ENCODE measurements at places on chromosomes 5 and 9.
A peak's percentile ranks its signal among the peaks of the same experiment; 100 is the strongest.

- no peak for DNase-seq
Observed at GRCh38 chr9:23630488-23630887, 195.6 kb downstream of the ELAVL2 start.

- DNase-seq: no peak
Observed at GRCh38 chr5:11955331-11955730, 51.1 kb upstream of the CTNND2 start.

GRCh38 chr5:147065071-147065470 lies 169.8 kb upstream of the STK32A start:
- no peak for DNase-seq

DNA sequence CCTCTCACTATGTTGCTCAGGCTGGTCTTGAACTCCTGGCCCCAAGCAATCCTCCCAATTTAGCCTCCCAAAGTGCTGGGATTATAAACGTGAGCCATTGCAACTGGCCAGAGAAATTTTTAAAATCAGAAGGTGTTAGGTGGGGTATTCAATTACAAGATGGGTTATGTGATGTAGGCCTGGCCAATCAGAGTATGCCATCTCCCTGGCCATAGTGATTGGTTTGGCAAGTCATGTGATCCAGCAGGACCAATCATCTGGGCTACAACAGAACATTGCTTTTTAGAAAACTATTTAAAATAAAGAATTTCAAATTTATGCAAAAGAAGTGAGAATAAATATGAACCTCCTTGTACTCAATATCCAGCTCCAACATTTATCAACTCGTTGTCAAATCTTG lies 22.4 kb downstream of the NMRK1 start:
- no peak for DNase-seq

DNA sequence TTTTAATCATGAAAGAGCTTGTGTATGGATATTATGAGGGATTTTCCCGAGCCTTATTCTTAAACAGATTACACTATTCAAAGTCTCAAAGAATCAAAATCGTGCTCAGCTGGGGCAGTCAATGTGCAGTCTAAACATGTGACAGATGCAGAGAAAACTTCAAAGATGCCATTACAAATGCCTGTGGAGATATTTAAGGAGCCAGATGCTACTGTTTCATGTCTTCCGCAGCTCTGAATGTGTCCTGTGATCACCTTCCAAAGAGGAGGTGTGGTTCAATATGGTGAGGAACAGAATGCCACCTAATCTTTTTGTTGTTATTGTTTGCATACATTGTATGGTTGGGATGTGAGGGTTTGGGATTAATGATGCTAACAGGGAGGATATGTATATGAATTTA lies 593.3 kb upstream of the ARRDC3 start:
- no peak for DNase-seq

DNA sequence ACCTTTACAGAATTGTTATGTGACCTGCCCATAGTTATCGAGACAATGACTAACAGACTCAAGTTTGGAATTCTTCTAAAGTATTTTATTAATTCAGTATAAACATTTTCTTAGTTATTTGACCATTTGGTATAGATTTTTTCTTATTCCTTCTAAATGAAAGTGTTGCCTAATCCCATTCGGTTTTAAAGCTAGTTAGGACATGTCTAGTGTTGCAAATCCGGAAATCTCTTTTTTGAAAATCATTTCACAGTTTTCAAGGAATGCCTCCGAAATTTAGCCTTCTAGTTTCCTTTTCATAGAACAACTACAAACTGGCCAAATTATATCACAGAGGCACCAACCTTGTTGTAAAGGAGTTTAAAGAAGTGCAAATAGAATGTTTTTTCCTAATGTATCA lies 171.8 kb downstream of the XRCC4 start:
- DNase-seq: no peak

- no peak for DNase-seq
Observed at GRCh38 chr5:77080905-77081304, 6.2 kb downstream of the ZBED3 start.

DNA sequence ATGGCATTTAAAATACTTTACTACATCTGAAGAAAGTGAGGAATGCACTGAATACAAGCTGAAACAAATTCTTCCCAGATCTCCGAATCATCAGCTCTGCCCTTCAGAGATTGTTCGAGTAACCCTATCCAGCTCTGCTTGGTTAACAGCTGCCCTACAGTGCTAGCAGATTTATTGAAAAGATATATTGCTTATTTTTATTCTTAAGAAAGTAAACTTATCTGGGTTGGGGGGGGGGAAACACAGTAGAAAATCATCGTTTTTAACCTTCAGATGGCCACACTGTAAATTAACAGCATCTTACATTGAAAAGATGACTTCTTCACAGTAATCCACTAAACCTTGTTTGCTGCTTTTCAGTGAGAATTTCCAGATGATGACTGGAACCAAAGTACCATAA lies 210.8 kb downstream of the NFIB start:
- DNase-seq: no peak

- DNase-seq: no peak
Observed at GRCh38 chr5:27947088-27947487, 908.7 kb upstream of the CDH9 start.

GRCh38 chr5:115096034-115096769 lies 73.5 kb downstream of the TRIM36 start:
- DNase-seq: no peak

- DNase-seq: no peak
Observed at GRCh38 chr9:88697764-88698432, 162.9 kb downstream of the NXNL2 start.

DNA sequence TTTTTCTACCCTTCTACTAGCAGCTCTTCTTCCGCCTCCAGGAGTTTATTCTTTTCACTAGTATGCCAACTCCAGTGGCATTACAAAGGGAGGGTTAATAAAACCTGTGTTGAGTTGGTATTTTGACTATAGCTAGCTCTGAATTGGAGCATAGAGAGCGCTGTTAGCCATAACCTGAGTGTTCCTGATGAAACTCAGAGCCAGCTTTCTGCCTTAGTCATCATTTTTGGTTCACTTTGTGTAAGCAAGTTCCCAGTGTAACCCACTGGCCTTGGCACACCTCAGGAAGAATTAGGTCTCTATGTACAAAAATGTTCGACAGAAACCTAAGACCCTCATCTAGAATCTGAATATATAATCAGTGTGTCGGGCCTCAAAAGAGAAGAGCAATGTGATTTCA lies 238.9 kb downstream of the NR3C1 start:
- no peak for DNase-seq

- DNase-seq: peak; percentile 14
Observed at GRCh38 chr9:88433583-88434255, 45.5 kb downstream of the SPIN1 start.

GRCh38 chr5:128349044-128349858 lies 188.8 kb downstream of the FBN2 start:
- DNase-seq: peak; percentile 6

GRCh38 chr9:133483611-133484010 lies 4.7 kb upstream of the SLC2A6 start:
- DNase-seq: no peak

DNA sequence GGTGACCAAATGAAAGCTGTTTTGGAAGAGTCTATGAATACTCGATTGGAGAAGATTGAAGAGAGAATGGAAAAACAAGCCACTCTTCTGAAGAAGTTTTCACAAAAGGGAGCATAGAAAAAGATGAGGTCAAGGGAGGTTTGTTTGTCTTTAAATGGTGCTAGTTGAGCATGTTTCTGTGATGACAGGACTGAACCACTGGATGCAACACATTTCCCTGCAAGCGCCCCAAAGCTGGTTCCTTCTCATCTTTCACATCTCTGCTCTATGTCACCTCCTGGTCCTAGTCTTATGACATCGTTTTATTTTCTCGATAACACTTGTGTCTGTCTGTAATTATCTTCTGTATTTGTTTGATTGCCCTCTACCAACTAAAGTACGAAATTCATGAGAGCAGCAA lies 3.8 kb upstream of the CCDC192 start:
- no peak for DNase-seq

DNA sequence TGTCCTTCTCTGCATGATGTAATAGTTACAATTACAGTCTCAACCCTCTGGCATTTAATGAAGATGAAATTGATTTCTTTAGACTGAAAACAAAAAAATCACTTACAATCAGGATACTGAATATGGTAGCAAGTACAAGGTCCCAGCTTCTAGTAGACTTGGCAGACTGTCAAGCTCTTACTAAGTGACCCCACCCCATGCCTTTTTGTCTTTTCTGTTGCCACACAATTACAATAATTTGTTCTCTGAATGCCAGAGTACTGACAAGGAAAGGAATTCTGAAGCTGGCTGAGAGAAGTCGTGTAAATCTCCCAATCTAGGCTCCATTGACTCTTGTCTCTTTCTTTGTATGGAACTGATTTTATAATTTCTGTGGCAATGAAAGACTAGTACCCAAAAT lies 154.2 kb downstream of the TMC1 start:
- peak; percentile 13 for DNase-seq

DNA sequence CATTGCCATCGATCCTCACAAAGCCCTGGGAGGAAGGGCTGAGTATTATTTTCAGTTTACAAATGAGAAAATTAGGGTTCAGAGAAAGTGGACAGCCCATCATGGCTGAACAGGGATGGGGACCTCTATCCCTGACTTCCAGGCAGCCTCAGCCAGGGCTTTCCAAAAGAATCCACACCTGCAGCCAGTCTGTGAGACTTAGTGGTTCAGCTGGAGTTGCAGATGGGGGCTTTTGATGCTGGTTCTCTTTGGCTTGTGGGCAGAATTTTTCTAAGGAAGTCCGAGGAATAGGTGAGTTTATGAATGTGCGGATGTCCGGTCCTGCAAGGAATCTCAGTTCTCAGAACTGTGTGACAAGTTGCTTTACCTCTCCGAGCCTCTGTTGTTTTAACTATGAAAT lies 138.1 kb downstream of the RGS3 start:
- no peak for DNase-seq

GRCh38 chr5:40743771-40744170 lies 12.0 kb downstream of the TTC33 start:
- DNase-seq: no peak

DNA sequence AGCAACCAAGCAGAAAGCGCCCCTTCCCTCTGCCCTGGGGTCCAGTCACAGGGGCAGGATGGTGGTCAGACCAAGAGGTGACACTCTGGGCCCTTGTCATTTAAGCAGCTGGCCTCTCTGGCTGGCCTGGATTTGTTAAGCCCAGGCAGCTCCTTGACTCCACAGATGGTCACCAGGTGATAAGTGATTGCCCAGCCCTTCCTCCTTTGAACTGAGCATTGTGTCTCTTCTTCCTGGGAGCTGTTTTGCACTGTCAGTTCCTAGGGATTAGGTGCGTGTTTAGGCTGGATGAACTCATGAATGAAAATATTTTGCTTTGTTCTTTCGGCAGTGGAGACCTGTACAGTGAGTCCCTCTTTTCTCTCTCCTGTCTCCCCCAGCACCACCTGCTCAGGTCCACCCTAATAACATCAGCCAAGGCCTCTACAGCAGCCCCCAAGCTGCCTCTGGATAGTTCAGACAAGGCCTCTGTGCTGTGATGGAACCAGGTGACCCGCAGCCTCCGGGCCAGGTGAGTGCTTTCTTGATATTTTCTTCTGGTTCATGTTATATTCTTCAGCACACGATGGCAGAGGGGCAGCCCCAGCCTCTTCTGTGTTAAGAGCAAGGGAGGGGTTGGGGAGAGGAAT lies 139.7 kb upstream of the PITX1 start:
- DNase-seq: no peak

GRCh38 chr9:100671898-100672297 lies 94.0 kb downstream of the CAVIN4 start:
- DNase-seq: no peak

DNA sequence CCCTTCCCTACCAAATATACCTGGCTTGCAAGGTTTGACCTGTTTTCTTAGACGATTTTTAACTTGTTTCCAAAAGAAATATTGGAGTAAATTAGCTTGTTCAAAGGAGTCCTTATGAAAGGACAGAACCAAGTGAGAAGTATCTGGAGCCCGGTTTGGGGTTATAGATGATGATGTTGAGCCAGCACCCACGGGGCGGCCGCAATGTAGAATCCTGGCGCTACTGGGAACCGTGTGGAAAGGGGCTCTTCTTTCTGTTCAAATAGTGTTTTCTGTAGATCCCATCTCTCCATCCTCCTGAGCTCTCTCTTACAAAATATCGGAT lies 517 bp upstream of the EXOSC2 start:
- no peak for DNase-seq

DNA sequence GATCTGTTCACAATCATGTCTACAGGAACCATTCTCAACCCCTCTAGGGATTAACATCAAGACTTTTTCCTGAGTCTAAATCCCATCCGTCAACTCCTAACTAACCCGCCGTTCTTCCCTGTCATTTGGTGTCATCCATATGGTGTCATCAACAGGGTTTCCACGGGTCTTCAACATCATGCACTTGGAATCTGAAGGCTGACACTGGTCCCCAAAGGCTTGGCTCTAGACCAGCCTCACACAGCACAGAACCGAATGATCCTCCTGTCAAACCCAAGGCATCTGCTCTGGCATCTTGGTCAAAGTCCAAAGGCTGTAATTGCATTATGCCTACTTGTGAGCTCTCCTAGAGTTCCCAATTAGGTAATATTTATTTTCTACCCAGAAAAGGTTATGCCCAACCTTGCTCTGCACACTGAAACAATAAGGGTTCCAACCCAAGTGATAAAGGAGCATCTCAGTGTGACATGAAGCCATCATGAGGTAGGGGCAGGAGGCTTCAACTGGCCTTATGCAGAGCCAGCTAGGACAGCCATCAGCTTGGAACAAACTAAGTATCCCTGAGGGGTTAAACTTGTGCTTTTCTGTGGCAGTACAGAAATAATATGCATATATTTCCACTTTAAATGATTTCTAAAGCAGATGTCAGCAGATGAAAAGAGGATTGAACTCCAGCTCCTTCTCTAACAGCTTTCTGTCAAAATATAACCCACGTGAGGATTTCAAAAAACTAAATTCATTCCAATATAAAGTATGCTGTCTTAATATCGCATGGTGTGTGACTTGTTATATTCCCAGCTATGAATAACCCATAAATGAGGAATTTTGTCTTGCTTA lies 13.9 kb downstream of the ENC1 start:
- DNase-seq: no peak

DNA sequence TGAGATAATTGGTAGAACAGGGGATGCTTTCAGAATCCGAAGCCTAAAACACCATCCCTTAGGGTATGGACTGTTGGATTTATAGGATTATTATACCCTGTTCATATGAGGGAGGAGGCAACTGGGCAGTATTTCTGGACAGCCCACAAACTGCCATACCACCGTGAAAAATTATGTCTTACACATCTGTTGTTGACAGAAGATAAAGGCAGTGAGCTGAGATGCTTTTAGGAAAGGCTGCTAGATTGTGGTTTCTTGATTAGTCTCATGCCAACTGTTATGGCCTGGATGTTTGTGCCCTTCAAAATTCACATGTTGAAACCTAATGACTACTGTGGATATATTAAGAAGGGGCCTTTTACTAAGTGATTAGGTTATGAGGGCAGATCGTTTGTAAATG lies 83.7 kb upstream of the DHFR start:
- no peak for DNase-seq

DNA sequence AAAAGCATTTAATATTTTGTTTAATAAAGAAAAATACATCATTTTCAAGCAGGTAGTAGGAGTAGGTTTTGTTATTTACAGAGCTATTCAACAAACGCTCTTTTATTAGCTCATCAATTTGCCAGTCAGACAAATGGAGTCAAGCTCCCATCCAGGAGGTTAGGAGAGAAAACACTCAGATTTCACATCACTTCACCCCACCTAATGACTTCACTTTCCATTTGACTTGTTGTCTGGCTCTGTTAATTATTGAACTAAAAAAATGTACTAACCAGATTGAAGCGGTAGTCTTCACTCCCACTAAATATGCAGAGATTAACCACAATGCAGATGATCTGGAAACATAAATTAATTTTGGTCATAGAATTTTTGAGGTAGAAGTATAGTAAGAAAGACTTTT lies 193.6 kb upstream of the VCAN start:
- no peak for DNase-seq

GRCh38 chr5:32630867-32631491 lies 45.6 kb downstream of the SUB1 start:
- DNase-seq: no peak

All from fibroblast of the conjunctiva (primary cell).